H1 (cell line): ENCODE measurements at places on chromosomes 13 and 19. TPM values are rescaled to one million over a fixed set of nuclear protein-coding genes. Genes with fewer than 3 reads are reported as not detected.

Gene LGALS7
- not detected in 2 replicates for total RNA-seq

Gene ERICH4
- total RNA-seq: not detected in 2 replicates

- DNase-seq: no peak
Observed at GRCh38 chr19:601790-602189, 12.1 kb downstream of the HCN2 start.

- DNase-seq: no peak
Observed at GRCh38 chr19:4586245-4586644, 26.8 kb upstream of the SEMA6B start.

DNA sequence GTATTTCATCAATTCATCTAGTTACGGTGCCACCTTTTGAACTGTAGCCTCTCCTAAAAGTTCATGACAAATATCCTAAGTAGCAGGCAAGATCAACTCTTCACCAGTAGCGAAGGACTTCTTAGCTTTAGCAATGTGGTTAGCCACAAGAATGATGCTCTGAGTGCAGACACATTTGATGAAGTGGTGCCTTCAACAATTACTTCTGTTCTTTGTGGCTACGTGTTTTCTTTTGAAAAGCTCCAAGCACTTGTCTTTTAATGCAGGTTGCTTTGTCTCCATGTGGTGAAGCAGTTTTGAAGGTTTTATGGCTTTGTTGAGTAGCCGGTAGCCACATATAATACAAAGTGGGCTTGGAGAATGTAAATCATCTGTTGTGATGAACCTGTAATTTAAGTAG is 194.7 kb downstream of the B3GLCT start:
- DNase-seq: no peak
